ENCODE measurements at places on chromosomes 13 and 19.

DNA sequence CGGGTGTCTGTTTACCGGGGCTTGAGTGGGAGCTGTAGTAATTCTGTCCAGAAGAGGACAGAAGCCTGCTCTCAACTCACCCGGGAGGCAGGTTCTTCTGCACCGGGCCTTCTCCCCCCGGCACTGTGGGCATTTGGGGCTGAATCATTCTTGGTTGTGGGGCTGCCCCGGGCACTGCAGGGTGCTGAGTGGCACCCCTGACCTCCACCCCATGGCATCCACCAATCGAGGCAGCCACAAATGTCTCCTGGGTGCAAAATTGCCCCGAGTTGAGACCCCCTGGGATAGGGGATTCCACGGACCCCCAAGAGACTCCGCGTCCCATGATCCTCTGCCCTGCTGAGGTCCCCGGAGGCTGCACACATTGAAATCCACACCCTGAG, 68.8 kb downstream of the GNG7 start:
- DNase-seq: no peak

DNA sequence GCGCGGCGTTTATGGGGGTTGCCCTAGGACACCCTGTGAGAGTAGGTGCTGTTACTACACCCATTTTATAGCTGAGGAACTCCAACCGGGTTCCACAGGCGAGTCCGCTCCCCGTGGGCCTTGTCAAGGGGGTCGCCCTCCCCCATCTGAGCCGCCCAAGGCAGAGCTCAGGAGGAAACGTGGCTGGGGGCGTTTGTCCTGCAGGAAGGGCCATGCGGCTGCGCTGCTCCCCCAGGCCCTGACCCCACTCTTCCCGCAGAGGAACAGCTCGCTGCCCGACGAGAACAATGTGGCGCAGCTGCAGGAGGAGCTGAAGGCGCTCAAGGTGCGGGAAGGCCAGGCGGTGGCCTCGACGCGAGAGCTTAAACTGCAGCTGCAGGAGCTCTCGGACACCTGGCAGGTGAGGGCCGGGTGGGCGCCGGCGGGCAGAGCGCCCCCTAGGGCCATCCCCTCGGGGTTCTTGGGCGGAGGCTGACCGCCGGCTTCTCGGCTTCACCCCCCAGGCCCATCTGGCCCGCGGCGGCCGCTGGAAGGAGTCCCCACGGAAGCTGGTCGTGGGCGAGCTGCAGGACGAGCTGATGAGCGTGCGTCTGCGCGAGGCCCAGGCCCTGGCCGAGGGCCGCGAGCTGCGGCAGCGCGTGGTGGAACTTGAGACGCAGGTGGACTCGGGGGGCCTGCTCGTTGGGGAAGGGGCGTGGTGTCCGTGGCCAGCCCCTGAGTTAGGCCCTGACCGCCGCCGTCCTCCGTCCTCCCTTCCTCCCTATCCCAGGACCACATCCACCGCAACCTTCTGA, 12.4 kb downstream of the PRR36 start:
- DNase-seq: no peak

GRCh38 chr19:51082611-51083010, at the start of gene KLK14:
Gene KLK14 (minus strand): TSS chr19:51082887. CDS start chr19:51082614, 273 bp downstream.
- no peak for DNase-seq

DNA sequence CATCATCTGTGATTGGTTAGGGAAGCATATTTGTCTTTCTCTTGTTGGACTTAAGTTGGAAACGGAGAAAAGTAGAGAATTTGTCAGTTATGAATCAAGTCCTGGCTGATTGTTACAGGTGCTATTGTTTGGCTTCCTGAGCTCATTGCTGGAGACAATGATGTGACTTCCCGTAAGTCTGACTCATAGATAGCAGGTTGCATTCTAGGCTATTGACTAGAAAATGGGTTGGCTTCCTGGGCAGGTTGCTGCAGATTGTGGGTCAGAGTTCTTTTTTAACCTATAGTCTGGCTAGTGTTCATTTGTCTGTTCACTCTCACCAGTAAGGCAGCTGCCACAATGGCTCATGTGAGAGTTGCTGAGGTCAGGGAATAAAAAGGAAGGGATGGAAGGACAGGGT, 101.5 kb downstream of the CCNA1 start:
- no peak for DNase-seq

DNA sequence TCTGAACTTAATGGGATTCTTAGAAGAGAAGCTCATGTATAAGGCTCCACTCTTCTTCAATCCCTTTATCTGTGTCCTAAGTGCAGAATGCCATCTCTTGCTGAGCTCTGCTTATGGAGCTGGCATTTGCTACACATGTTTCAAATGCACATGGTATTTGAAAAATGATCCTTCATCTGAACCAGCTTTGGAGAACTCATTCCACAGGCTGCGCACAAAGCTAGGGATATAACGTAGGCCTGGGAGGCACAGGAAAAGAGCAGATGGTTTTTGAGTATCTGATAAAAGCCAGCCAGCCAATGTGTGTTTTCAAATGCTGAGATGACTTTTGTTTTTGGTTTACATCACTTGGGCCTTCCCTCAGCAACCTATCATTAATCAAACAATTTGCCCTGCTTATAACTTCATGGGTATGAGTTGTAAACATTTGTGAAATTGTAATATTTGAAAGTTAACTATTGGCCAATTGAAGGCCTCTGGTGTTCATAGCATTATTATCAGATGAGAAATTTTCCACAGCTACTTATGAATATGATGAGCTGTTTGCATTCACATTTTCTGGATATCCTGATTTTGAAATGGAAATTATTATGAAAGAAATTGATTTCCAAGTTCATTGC, 729.0 kb downstream of the FGF9 start:
- DNase-seq: no peak

DNA sequence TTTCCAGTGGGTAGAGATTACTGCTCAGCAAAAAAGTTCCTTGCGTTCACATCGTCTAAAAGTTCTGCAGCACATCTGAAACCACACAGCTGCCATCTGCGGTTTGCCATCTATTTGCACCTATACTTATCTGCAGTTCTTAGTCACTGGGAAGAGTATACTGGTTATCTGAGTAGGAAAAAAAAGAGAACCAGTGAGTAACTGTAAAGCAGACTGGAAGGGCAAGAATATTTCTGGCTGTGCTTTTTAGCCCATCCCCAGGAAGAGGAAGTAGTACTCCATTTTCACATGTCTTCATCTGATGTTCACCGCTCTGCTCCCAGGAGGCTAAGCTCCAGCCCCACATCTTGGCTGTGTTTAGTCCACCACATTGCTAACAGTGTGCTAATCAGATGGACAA, 35.6 kb downstream of the EFNB2 start:
- DNase-seq: no peak

DNA sequence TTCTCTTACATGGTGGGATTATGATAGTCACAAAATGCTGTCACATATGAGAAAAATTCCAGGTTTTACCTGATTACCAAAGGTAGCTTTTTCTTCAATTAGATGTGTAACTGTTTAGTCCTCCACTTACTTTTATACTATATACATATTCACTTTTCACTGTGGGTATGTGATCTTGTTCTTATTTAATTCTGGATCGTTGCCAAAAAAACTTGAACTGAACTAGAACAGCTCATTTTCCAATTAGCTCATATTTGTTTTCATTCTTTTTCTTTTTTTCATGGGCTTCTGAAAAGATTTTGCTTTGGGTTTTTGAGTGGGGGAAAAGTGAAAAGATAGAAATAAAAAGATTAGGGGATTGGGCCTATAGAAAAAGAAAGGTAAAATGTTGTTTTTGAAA, 291.9 kb downstream of the NDFIP2 start:
- no peak for DNase-seq

DNA sequence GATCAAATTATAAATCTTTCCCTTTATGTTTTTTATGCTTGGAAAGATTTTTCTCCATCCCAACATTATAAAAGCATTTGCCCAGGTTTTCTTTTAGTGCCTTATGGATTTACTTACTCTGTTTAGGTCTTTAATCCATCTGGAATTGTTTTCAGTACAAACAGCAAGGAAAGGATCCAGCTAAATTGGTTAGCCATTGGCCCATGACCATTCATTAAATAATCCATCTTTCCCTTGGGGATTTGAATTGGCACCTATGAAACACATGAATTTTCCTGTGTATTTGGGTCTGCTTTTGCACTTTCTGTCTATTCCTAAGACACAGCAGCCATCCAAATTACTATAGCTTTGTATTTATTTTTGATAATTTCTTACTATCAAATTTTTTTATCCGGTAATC, 28.8 kb upstream of the SHKBP1 start:
- DNase-seq: no peak

DNA sequence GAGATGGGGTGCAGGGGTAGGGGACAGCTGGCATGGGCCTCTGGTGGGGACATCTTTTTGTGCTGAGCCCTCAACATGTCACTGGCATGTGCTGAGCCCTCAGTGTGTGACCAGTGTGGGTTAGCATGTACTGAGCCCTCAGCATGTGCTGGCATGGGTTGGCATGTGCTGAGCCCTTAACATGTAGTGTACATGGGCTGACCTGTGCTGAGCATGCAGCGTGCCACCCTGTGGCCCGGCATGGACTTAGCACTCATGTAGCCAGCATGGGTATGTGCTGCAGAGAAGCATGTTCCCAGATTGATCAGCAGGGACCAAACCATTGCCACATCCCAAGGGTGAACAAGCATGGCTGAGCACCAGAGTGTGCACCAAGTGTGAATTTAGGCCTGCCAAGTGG, 11.5 kb downstream of the HIPK4 start:
- no peak for DNase-seq

GRCh38 chr13:19681517-19681916, 48.1 kb downstream of the MPHOSPH8 start:
- DNase-seq: no peak

- DNase-seq: no peak
Observed at GRCh38 chr13:89827552-89827951, 1519.9 kb upstream of the MIR17HG start.

GRCh38 chr19:15550929-15551292, 42.6 kb downstream of the CYP4F22 start:
- DNase-seq: no peak

GRCh38 chr19:13888281-13888680, 11.3 kb downstream of the NANOS3 start:
- no peak for DNase-seq

DNA sequence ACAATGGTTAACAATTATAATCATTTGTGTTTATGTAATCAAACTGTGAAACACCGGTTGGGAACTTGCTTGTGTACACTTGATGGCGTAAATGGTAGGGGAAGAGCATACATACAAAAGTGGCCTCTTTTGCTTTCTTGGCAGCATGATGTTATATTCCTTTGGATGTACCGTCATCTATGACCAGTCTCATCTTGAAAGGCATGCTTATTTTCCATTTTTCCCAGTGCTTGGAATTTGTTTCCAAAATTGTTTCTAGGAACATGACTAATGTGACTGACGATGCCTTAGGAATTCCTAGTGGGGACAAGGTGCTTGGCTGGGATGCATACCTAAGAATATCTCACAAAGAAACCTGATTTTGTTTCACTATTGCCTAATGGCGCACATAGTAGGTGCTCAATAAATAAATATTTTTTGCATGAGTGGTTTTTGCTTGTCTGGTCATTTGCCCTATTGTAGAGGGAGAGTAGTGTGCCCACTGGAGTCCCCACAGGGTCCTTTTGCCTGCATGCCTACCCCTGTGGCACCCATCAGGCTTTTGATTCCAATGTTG, 45.5 kb downstream of the SAE1 start:
- DNase-seq: no peak

GRCh38 chr19:39303373-39304184, 7.4 kb downstream of the IFNL1 start:
- DNase-seq: no peak

- no peak for DNase-seq
Observed at GRCh38 chr13:38496917-38497316, 147.3 kb downstream of the UFM1 start.

DNA sequence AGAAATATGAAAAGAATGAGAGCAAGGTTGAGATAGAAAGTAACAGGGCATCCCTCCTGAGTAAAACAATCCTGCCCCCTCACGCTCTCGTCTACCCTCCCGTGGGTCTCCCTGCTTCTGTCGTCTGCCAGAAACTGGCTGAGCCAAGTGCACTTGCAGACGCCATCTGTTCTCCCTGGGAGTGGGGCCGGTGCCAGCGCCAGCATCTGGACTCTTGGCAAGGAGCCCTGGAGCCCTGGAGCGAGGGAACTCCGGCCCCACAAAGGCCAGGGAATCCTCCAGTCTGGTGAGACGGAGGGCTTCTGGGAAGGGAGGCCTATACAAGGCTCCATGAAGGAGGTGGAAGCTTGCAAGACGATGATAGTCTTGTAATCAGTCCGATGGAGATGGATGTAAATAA, 2.3 kb upstream of the TMEM91 start:
- peak; percentile 84 for DNase-seq

DNA sequence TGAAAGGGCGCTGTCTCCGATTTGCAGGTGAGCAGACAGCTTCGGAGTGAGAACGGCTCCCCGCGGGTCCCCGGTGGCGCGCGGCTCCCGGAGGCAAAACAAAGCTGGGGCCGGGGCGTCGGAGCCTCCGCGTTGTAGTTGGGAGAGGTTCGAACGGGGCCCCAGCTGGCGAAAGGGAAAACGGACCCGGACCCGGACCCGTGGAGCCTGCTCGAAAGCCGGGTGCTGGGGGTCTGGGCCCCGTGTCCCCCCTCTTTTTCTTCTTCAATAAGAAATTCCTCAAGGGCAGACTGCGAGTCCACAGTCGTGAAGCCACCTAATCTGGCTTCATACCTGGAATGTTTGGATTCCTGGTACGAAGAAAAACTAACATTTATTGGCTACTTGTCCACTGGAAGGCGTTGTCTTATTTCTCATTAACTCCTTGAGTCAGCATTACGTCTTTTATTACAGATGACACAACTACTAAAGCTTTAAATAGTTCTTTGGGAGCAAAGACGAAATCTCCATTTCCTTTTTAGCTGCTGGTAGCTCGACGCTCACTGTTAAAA, 632 bp upstream of the MTIF3 start:
- DNase-seq: no peak

GRCh38 chr19:16283210-16284061, 41.2 kb upstream of the KLF2 start:
- no peak for DNase-seq

DNA sequence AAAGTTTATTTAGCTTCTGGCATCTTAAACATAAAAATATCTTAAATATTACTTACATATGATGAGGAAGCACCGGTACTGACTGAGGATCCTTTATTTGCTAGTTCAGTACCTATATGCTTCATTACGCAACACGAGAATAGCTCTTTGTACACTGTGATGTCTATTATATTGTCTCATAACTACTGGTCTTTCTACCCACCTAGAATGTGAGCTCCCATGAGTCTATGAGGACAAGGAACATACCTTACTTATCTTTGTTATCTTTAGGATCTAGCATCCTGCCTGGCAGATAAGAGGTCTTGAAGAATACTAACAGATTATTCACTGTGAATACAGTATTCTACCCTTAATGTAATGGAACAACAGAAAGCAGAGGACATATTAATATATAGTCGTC, 124.9 kb downstream of the DNAJC3 start:
- DNase-seq: no peak

GRCh38 chr19:29771708-29772414, 39.9 kb upstream of the CCNE1 start:
- DNase-seq: peak; percentile 8

GRCh38 chr13:100646030-100646673, 28.4 kb downstream of the TMTC4 start:
- DNase-seq: no peak
